ENCODE measurements at places on chromosomes 6 and 20.

- DNase-seq = peak; percentile 76
These were observed 126.9 kb downstream of the KCNQ5 start for GRCh38 chr6:72748759-72749158.

GRCh38 chr20:54069501-54069971 is 858 bp downstream of the BCAS1 start:
- DNase-seq = no peak

DNA sequence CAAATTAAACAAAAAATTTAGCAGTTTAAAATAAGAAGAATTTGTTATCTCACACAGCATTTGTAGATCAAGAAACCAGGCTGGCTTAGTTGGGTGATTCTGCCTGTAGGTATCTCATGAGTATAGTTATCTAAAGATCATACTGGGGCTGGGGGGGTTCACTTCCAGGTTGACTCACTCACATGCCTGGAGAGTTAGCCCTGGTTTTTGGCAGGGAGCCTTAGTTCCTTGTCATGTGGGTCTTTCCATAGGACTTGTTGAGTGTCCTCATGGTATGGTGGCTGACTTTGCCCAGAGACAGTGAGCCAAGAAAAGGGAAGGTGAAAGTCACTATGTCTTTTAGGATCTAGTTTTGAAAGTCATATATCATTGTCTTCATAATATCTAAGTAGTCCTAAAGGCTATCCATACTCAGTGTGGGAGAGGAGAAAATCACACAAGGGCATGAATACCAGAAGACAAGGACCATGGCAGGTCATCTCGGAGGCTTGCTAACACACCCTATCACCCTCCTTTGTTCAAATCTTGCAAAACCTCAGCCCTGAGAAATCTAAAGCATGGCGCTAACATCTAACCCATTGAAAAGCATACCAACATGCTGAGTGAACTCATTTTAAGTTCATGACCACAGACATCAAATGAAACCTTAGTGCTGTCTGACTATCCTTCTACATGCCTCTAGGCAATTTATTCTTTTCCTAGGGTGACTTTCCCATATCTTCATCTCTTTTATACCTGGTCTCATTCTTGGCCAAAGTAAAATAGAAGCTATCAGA is 39.2 kb downstream of the CYP24A1 start:
- DNase-seq = no peak

DNA sequence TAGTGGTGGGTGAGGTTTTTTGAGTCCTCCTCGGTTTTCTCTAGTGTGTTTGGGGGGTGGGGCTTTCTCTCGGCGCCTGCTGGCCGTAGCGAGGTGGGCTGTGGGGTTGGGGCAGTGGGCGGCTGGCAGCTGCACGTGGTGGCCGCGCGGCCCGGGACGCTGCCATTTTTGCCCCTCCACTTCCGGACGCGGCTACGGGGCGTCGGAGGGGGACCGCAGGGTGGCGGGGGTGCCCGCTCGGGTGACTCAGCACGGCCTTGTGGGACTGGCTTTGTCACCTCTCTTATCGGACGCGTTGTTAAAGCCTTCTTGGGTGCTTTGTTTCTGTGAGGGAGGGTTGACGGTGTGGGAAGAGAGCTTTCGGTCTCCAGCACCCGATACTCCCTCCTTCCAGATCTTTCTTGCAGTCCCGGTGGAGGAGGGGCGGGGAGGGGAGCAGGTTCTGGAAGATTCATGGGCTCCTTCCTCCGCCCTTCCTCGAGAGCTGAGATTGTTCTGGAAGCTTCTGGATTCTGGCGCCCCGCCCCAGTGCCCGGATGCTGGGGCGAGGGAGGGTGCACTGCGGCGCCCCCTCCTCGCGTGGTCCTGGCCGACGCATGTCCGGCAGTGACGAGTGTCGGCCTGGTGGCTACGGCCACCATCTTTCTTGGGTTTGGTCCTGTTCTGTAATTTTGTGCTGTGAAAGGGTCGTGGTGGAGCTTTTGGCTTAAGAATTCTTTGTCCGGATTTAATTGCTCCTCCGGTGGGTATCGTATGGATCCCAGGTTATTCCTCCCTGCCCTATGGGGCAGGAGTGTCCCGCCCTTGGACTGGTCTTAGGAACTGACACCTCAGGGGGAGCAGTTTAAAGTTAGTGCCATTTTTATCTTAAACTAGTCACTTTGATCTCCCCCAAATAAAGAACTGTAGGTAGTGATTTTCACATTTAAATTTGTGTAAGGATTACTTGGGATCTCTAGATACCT is 719 bp downstream of the HSP90AB1 start:
- DNase-seq = no peak

GRCh38 chr6:141195251-141195832 is 937.4 kb upstream of the GJE1 start:
- no peak for DNase-seq

DNA sequence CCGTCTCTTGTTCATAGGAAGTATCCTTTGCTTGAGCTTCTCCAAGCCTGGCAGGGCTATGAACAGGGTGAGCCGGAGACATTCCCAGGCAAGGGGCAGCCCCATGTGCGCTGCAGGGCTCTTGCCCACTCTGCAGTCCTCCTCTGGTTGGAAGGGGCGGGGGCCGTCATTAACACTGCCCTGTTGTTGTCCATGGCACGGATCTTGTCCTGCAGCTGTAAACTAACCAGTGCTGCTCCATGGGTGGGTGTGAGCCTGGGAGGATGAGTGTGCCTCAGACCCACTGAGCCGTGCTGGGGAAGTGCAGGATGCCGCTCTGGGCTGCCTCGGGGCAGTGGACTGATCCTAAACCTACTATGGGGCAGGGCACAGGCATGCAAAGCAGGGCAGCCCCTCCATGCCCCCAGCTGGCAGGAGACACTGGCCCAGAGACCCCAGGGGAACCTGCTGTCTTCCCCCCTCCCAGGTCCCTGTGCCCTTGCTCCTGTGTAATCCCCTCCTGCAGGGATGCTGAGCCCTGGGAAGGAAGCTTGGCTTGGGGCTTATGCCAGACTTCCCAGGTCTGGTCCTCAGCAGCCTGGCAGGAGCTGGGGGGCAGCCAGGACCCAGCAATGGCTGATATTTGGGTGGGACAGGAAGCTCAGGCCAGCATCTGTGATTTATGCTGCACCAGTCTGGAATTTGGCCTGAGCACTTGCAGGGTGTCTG is 8.5 kb downstream of the EBF4 start:
- no peak for DNase-seq

DNA sequence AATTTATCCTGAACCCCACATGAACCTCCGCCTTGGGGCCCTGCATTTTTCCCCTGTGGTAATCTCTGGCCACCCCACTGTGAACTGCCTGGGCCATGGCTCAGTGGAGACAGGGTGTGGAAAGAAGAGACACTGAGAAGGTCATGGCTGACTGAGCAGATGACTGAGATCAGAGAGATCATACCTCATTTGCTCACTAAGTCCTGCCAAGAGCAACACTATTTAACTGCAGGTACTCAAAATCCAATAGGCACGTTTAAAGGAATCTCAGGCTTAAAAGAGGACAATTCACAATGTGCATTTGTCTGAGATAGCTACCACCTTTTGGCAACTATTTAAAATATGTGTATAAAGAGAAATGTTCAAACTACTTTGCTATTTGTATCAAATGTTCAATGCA is 305.0 kb downstream of the GMDS start:
- DNase-seq = no peak

GRCh38 chr20:19757487-19758132 is 448 bp upstream of the RIN2 start:
- DNase-seq = no peak

GRCh38 chr20:62977613-62978560 is 25.4 kb downstream of the SLC17A9 start:
- DNase-seq = no peak

GRCh38 chr20:63351811-63352591 is 9.1 kb downstream of the CHRNA4 start:
- DNase-seq = no peak

GRCh38 chr20:12699374-12700228 is 309.2 kb upstream of the SPTLC3 start:
- DNase-seq = no peak

- DNase-seq = no peak
These were observed 59.7 kb upstream of the SAMD3 start for GRCh38 chr6:130282234-130282995.

DNA sequence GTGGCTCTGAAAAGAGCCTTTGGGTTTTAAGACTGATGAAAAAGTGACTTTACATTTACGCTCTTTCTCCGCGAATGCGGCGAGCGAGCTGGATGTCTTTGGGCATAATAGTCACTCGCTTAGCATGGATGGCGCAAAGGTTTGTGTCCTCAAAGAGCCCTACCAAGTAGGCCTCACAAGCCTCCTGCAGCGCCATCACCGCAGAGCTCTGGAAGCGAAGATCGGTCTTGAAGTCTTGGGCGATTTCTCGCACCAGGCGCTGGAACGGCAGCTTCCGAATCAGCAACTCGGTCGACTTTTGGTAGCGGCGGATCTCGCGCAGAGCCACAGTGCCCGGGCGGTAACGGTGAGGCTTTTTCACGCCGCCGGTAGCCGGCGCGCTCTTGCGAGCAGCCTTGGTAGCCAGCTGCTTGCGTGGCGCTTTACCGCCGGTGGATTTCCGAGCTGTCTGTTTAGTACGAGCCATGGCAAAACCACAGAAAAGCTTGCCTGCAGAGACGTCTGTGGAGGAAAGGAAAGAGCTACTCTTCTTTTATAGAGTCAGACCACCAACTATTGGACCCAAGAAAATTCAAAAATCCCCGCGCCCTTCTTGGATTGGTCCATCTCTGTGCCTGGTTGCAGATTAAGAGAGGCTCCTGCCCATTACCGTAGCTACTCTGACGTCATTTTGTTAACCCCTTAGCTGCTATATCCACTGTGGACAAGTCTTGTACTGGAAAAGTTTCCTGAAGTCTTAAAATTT is 55.5 kb upstream of the HFE start:
- DNase-seq = peak; percentile 78

GRCh38 chr6:16482702-16483314 is 244.4 kb downstream of the GMPR start:
- no peak for DNase-seq

- no peak for DNase-seq
These were observed 25.7 kb upstream of the HINT3 start for GRCh38 chr6:125930765-125931418.

Data from GM04503 (cell line).